IgD-negative memory B cell (primary cell): ENCODE measurements at places on chromosomes 16 and 17. TPM values are rescaled to one million over a fixed set of nuclear protein-coding genes. Genes with fewer than 3 reads are reported as not detected.

Gene PKMYT1
- polyA plus RNA-seq = 1.4 TPM

Gene SYNGR2
- 633 TPM for polyA plus RNA-seq

Gene STH
- not detected for polyA plus RNA-seq

Gene MAP3K14
- polyA plus RNA-seq = 31.5 TPM

Gene NKD1
- not detected for polyA plus RNA-seq

Gene CHST6
- polyA plus RNA-seq = 0.13 TPM

Gene PRDM7
- polyA plus RNA-seq = not detected

Gene CNGB1
- not detected for polyA plus RNA-seq

Gene ACSM2A
- polyA plus RNA-seq = not detected

Gene TBC1D3E
- polyA plus RNA-seq = not detected
